ENCODE measurements at places on chromosomes 3 and 15. TPM values are rescaled to one million over a fixed set of nuclear protein-coding genes. Genes with fewer than 3 reads are reported as not detected.

GRCh38 chr3:30642849-30643361 is 36.5 kb downstream of the TGFBR2 start:
- DNase-seq, result no peak

The SLC26A6 gene
- 27.5 TPM for total RNA-seq

DNA sequence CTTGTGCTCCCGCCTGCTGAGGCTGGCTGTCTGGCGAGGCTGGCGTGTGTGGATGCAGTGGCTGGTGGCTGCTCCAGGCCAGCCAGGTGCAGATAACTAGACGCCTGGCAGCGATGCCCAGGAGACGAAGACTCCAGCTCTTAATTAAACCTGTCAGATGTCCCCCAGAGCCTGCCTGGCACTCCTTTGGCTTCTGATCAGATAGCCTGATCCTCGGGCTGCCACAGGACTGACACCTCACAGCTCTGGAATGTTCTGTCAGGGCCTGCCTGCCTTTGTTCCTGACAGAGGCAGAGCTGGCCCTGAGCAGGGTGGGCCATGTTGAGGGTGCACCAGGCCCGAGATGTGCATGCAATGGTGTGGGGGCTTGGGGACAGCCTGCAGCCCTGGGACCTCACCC is 36.5 kb downstream of the PLXNA1 start:
- no peak for DNase-seq

- DNase-seq, result no peak
Observed at GRCh38 chr15:44598892-44599291, 61.9 kb downstream of the EIF3J start.

The ISL2 gene
- total RNA-seq, result 5.3 TPM

Measured in spinal cord (tissue), 10 donors.